Stimulated activated CD4-positive, alpha-beta T cell treated with anti-CD3 and anti-CD28 coated beads, Interleukin-4, amount 100 ng/mL, for 24 hours (primary cell): ENCODE measurements at places on chromosomes 7 and 10.

GRCh38 chr7:17184805-17185689, 113.4 kb upstream of the AHR start:
- DNase-seq, result no peak

GRCh38 chr10:83678850-83679249, 460.5 kb upstream of the GHITM start:
- no peak for DNase-seq

GRCh38 chr7:87599336-87599735, 1.3 kb downstream of the ABCB1 start:
- DNase-seq, result peak; percentile 42

DNA sequence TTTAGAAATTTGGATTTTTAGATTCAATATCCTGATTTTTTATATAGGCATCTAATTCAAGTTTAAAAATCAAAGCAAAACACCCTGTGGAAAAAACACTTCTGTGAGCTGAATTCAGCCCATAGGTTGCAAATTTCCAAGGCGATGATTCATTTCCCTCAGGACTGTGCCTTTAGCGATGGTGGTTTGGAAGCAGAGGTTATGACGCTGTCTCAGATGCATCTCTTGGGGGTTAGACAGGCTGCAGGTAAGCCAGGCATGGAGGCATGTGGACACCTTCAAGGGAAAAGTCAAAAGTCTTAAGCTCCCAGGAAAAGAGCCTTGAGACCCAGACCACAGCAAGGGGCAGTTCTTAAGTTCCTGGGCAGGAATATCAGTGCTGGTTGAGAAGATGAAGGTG, 9.5 kb upstream of the FRA10AC1 start:
- DNase-seq, result no peak

GRCh38 chr10:60480865-60481563, 91.3 kb upstream of the ANK3 start:
- DNase-seq, result no peak

DNA sequence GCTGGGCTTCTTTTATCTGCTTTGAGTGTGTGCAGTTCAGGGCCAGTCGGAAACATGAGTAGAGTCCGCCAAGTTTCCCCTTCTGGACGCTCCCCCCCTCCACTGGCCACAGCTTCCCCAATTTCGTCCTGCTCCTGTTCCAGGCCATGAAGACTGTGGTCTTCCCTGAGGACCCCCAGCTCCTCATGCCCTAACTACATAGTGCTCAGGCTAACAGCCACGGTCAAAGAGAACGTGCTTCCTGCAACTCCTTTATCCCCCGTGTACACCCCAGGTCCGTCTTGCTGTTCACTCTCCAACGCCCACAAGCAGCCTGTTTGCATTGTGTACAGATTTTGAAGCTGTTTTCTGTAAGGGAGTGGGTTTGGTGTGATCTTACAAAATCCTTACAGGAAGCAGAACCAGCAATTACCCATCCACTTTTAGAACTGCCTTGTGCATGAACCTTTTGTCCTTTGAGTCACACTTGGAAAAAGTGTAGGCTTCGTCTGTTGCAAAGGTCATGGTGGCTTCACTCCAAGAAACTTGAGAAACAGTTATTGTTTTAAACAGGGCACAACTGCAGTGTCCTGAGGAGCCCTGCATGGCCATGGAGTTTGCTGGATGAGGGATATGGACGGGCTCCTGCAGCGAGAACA, 77.0 kb upstream of the FAM20C start:
- no peak for DNase-seq

GRCh38 chr7:81908220-81908619, 138.4 kb upstream of the HGF start:
- no peak for DNase-seq

GRCh38 chr7:134438946-134439345, 20.0 kb downstream of the AKR1B1 start:
- DNase-seq, result no peak

- DNase-seq, result no peak
These were observed 93.5 kb downstream of the CTBP2 start for GRCh38 chr10:125066764-125067450.

DNA sequence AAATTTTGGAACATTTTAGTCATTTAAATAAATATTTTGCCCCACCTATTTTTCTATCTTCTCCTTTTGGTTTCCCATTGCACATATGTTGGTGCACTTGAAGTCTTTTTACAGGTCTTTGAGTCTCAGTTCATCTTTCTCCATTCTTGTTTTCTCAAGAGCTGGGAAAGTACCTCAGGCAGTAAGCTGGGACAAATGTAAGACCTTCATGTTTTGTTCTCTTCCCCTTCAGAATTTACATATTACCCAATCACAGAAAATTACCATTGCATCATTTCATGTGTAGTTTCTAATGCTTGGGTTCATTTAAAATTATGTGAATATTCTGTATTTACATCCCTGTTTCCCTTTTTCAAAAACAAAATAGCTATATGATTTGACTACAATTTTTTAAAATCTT, 1150.0 kb upstream of the POT1 start:
- DNase-seq, result no peak

DNA sequence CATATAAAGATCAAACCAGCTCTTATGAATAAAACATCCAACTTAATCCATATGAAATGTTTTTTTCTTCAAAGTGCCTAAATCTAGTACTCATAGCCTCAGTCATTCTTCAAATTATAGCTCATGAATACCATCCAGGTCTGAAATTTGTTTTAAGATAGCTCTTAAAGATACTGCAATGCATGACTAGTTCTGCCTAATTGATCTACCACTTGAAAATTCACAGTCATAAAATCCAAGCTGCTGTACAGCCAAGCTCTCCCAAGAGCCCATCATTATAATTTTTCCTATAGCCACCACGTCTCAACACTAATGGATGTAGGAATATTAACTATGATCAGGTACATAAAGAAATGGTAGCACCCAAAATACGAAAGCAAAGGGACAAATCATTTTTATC, 87.9 kb upstream of the RNF148 start:
- DNase-seq, result no peak

GRCh38 chr10:91096274-91096673, 124.2 kb upstream of the PCGF5 start:
- no peak for DNase-seq

- DNase-seq, result no peak
These were observed 9.0 kb upstream of the STARD3NL start for GRCh38 chr7:38168890-38169570.

DNA sequence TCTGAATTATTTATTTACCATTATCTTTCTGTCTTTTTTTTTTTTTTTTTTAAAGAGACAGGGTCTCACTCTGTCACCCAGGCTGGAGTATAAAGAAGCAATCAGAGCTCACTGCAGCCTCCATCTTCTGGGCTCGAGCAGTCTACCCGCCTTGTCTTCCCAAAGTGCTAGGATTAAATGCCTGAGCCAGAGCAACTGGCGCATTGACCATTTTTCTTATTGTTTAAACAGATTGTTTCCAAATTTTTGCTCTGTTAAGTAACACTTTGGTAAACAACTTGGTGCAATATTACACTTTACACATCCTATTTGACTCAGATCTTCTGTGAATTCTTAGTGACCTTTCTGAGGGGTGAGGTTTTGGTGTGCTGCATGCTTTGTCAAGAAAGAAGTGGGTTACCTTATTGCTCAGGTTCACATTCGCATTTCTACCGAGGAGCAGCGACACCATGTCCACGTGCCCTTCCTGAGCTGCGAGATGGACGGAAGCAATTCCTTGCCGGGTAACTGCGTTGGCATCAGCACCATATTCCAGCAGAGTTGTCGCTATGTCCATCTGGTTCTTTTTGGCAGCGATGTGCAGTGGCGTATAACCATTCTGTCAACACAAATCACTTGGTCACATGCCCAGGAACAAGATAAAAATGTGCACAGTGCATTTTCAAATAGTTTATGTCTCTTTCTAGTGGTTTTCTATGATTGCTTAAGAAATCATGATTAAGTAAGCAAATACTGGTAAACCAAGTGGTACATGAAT, 203.2 kb downstream of the ANK3 start:
- no peak for DNase-seq

- peak; percentile 71 for DNase-seq
These were observed 43.7 kb downstream of the CH25H start for GRCh38 chr10:89163265-89163995.

DNA sequence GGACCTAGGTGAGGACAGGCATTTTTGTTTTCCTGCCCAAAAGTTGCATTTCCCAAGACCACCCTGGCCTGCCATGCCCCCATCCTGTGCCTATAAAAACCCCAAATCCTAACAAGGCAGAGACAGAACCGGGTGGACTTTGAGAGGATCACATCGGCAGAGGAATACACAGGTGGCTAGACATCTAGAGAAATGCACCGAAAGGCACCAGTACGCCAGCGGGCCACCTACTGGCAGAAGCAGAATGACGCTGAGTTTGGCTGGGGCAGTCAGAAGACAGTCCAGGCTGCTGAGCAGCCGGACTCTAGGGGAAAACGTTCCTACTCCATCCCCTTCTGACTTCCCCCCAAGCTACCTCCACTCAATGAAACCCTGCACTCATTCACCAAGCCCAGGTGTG, 2.8 kb downstream of the AKR1C4 start:
- DNase-seq, result no peak

- DNase-seq, result no peak
These were observed 217.6 kb downstream of the GFRA1 start for GRCh38 chr10:116055252-116055916.

DNA sequence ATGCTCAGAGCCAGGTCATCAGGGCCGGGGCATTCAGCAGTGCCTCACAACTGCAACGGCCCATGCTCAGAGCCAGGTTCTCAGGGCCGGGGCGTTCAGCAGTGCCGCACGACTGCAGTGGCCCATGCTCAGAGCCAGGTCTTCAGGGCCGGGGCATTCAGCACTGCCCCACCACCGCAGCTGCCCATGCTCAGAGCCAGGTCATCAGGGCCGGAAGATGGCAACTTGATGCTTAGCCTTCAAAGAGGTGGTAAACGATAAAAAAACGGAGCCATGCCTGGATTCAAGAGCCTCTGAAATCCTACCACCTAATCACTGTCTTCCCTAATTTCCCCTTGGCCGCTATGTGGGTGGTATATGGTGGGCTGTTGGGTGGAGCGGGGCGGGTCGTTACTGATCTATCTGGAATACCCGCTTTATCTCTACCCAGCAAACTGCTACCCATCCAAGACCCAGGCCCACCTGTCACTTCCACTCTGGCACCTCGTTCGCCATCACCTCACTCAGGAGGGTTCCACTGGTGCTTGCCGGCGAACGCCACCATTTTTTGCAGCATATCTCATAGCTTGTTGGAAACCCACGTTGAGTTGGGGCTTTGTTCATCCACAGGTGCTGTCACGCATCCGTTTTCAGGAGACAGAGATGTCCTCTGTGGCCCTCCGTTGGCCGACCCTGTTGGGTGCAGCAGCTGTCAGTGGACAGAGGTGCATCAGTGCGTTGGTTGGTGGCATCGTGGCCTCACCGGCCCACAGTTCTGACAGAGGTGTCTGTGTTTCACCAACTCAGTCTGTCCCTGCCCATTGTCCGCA, 221.1 kb downstream of the EBF3 start:
- no peak for DNase-seq

DNA sequence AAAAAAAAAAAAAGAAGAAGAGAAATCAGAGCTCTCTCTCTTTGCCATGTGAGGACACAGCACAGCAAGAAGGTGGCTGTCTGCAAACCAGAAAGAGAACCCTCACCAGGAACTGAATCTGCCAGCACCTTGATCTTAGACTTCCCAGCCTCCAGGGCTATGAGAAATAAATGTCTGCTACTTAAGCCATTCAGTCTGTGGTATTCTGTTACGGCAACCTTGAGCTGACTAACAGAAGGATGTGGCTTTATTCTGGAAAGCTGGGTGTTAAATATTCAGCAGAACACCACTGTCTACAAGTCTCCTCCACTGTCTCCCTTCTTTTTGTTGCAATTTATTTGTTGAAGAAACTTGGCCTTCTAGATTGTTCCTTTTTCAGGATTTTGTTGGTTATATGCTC, 5.0 kb downstream of the COL26A1 start:
- no peak for DNase-seq

DNA sequence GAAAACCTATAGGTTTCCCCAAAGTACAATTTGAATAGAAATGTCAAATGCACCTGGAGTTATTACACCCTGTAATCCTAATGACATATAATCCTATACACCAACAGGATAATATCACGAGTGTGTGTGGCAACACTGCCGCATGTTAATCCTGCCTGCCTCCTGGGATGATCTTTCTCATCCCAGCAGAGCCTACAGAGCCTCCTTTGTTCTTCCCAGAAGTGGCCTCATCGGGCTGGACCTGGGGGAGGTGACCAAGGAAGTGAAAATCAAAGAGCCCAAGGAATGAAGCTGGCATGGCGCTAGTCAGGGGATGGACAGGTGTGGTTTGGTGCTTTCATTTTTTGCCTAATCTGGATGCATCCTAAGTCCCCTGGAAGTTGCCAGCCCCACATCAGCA, 29.5 kb upstream of the LEP start:
- DNase-seq, result no peak

- DNase-seq, result no peak
These were observed 126.7 kb downstream of the DKK1 start for GRCh38 chr10:52440612-52441285.

DNA sequence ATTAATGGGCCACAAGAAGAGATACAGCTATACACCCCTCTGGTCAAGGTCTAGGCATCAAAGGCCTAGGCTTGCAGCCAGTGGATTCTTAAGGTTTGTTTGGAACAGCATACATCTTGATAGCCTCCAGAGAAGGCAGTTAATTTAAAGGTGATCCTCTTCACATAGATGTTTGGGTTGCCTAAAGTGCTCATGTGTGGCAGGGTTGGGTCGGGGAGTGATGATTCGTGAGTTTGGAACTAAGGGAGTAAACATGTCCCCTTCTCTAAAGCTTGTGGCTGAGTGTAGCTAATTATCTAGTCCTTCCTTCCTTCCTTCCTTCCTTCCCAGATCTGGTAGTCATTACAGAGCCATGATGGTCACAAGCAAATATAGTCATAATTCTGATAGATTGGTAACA, 12.4 kb downstream of the PCLO start:
- DNase-seq, result no peak

- no peak for DNase-seq
These were observed 491.9 kb downstream of the PARD3 start for GRCh38 chr10:34323192-34323591.

DNA sequence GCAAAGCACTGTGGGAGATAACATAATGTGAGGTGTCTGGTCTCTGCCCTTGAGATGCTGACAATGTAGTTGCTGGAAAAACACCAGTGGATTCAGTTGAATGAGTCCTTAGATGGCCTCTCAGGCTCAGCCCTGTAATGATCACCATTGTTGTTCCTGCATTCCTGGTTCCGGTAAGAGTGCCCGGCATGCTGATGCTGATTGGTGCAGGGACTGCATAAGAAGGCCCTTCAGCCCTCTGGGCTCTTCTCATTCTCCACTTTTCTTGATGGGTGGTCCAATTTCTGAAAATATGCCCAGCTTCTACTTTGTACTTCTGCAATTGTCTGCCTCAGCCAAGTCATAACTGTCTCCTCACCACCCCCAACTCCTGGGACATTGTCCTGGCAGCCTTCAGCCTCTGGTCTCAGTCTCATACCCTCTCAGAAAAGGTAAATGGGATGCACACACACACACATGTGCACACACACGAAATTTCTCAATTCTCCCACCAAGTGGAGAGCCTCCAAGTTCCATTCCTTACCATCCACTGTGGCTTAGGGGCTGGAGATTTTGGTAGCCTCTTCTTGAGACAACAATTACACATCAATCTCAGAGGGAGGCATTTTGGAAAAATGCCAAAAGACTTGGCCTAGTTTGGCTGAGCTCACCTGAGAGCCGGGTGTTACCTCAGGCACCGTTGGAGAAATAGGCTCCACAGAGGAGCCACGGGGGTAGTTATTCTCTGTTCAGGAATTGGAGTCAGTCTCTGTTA, 314.9 kb downstream of the RPS24 start:
- DNase-seq, result no peak

- DNase-seq, result no peak
These were observed 1.1 kb downstream of the PLXDC2 start for GRCh38 chr10:19817231-19817933.
